NCI-H1105 treated with DMSO at 0.1 percent for 48 hours (cell line): ENCODE measurements at places on chromosomes 13 and 19.

GRCh38 chr13:25112695-25113255 lies 16.8 kb downstream of the PABPC3 start:
- no peak for DNase-seq

DNA sequence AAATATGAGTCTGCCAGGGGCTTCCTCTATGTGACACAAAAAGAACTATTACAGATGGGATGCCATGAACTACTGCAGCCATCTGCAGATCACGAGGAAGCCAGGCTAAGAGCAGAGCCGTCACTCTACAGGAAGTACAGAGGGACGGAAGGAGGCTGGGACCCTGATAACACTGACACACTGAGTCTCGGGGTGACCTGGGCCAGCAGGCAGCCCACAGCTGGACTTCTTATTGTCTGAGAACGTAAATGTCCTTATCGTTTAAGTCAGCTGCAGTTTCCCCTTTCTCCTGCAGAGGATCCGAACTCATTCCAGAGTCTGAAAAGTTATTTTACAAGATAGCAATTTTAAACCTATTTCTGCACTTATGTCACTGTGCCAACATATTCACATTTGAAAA lies 20.7 kb downstream of the PARP4 start:
- DNase-seq: no peak

GRCh38 chr13:98398581-98398980 lies 178.3 kb downstream of the STK24 start:
- DNase-seq: no peak

GRCh38 chr19:17716309-17716929 lies 2.9 kb upstream of the MAP1S start:
- no peak for DNase-seq

DNA sequence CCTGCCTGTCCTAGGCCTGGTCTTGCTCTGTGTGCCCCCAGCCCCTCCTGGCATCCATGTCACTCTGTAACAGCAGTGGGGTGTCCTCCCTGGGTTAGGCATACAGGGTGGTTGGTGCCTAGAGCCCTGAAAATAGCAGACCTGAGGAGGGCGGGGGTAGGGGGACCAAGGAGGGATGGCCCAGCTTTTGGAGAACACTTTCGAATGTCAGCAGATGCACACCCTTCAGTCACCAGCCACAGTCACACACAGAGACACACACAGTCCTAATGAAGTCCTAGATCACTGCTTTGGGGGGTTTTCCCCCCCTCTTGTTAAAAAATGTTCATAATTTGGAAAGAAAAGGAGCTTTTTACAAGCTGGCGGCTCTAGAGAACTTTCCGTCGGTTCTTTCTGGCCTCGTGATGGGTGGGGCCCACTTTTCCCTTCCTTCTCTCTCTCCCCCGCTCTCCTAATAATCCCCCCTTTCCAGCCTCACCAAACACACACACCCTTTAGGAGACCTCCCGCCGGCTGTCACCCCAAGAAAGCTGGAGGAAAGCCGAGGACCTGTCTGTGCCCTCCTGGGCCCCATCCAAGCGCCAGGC lies 47.9 kb downstream of the LYL1 start:
- DNase-seq: no peak

DNA sequence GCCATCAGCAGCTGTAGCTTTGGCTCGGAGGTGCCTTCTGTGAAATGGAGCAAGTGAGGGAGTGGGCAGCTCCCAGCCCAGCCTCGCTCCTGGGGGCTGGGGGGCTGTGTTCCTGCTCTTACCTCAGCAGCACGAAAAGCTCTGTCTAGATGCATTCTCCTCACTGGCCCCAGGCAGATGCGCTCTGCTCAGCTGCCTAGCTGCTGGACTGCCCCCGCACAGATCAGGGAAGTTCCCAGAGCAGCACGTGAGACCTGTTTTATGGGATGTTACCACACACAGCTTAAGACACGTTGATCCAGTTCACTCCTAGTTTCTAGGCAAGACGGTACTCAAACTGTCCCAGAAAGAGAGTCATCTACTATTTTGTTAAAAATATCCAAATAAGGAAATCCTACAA lies 13.6 kb downstream of the LCP1 start:
- DNase-seq: no peak

- DNase-seq: no peak
Measured at GRCh38 chr13:43397111-43397510, 373.7 kb downstream of the DNAJC15 start.

GRCh38 chr19:16896146-16897028 lies 7.6 kb downstream of the F2RL3 start:
- DNase-seq: no peak

GRCh38 chr13:45238945-45239795 lies 38.3 kb upstream of the KCTD4 start:
- no peak for DNase-seq

DNA sequence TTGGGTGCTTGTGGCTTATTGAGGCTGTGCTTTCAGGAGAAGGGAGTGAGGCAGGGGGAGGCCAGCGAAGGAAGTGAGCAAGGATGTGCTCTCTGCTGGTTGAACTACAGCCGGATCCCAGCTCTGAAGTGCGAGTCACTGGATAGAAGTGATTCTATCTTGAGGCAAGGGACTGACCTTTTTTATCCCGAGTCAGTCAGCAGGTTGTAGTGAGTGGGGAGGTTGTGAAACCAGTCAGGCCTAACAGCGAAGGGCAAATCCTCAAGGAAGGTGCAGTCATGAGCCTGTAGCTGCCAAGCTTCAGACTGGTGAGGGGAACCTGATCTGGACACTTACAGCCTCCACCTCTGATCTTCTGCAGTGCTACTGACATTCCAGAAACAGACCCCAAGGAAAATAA lies 18.6 kb downstream of the SCEL start:
- no peak for DNase-seq

GRCh38 chr13:20441879-20442278 lies 83.8 kb downstream of the CRYL1 start:
- no peak for DNase-seq

DNA sequence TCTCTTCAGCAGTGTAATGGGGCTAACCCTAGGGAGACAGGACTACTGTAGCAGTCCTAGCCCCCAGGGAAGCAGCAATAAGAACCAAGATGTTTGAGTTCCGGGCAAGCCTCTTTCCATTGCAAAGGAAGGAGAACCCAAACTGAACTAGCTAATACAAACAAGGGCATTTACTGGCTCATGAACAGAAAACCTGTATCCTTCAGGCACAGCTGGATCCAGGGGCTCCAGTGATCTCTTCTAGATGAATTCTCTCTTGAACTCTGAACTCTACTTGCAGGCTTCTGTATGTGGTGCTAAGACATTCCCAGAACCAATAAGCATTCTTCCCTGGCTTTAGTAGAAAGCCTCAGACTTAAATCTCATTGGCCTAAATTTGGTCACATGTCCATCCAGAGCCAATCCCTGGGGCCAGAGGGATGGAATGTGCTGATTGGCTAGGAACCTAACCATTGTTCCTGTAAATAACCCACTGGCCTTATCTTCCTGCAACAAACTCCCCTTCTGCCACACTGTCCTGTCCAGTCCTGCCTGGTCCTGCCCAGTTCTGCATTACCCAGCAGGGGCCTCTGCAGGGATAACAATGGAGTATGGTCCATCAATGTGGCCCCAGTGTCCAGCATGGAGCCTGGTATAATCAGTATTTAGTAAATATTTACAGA lies 3.9 kb upstream of the PODNL1 start:
- no peak for DNase-seq

DNA sequence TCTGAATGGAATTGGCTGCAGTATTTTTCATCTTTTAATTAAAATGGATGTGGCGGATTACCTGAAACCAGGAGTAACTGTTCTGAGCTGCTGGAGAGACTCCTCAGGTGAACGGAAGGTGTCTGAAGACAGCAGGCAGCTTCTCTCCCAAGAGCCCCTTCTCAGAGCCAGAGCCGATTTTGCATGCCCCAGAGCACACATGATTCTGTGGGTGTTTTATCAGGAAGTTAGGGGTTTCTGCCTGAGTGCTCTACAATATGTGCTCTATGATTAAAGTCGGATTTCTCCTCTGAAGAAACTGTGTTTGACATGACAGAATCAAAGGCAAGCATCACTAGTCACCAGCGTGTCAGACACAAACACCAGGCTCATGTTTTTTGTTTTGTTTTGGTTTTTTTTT lies 60.7 kb upstream of the MCF2L start:
- DNase-seq: no peak

DNA sequence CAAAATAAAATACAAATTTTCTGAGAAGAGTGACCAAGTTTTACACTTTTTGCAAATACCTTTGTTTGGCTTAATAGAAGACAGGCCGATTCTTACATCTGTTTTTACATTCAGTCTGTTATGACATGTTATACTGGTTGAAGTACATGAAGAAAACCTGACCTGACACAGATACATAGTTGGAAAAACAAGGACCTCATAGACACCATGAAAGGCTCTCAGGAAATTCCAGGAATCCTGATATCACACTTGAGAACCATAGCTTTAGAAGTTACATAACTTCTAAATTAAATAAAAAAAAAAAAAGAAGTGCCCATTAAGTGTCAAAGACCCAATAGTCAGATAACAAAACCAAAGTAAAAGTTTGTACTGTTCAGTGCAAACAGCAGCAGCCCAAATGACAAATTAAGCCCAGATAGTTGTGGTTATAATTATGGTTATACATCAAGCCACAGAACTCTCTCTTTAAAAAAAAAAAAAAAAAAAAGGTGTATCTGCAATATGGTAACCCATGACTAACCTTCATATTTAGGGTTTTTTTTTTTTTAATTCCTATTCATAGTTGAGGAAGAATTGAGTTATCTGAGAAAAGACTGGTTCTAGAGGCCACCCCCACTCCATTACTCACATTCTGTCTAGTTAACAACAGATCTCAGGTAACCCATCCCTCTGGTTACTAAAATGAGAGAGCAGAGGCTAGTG lies 19.8 kb downstream of the RBM26 start:
- DNase-seq: no peak
